ENCODE measurements at places on chromosomes 2 and 18.

DNA sequence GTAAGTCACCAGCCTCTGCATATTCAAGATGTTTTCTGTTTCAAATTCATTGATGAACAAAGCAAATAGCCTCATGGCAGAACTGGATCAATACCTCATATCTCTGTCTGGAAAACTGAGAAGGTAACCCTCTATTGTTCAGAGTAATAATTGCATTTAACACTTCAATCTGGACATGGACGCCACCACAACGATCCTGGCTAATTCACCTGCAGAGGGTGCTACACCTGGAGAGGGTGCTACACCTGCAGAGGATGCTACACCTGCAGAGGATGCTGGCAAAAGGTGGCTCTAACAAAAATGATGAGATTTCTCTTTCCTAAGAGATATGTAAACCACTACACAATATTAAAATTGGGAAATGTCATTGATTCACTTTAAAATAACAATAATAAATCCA, 183.1 kb upstream of the HNRNPA3 start:
- H3K27ac ChIP-seq: no peak overlapping the region
- no peaks in the 10 kb centered on the region for H3K27me3 ChIP-seq
- no peak overlapping the region for H3K4me3 ChIP-seq
- H3K4me1 ChIP-seq: no peaks in the 10 kb centered on the region

- H3K27me3 ChIP-seq: no peaks in the 10 kb centered on the region
- H3K4me3 ChIP-seq: no peak overlapping the region
- no peak overlapping the region for H3K27ac ChIP-seq
Observed at GRCh38 chr2:42639340-42640077, 71.1 kb downstream of the MTA3 start.

- no peak for DNase-seq
- H3K4me3 ChIP-seq: no peak overlapping the region
- no peaks in the 10 kb centered on the region for H3K27me3 ChIP-seq
- H3K27ac ChIP-seq: no peak overlapping the region
- no peaks in the 10 kb centered on the region for H3K36me3 ChIP-seq
- H3K4me1 ChIP-seq: no peaks in the 10 kb centered on the region
Observed at GRCh38 chr2:64380853-64381527, 73.0 kb upstream of the LGALSL start.

- H3K36me3 ChIP-seq: no peaks in the 10 kb centered on the region
- H3K27ac ChIP-seq: no peak overlapping the region
- H3K4me1 ChIP-seq: no peaks in the 10 kb centered on the region
- no peak overlapping the region for H3K4me3 ChIP-seq
- no peak for DNase-seq
- no peaks in the 10 kb centered on the region for H3K27me3 ChIP-seq
Observed at GRCh38 chr18:32301976-32302743, 112.3 kb downstream of the MEP1B start.

- no peaks in the 10 kb centered on the region for H3K4me1 ChIP-seq
- H3K36me3 ChIP-seq: no peaks in the 10 kb centered on the region
- no peaks in the 10 kb centered on the region for H3K27me3 ChIP-seq
- no peak for DNase-seq
- no peak overlapping the region for H3K4me3 ChIP-seq
Observed at GRCh38 chr18:38241736-38242135, 676.1 kb upstream of the CELF4 start.

DNA sequence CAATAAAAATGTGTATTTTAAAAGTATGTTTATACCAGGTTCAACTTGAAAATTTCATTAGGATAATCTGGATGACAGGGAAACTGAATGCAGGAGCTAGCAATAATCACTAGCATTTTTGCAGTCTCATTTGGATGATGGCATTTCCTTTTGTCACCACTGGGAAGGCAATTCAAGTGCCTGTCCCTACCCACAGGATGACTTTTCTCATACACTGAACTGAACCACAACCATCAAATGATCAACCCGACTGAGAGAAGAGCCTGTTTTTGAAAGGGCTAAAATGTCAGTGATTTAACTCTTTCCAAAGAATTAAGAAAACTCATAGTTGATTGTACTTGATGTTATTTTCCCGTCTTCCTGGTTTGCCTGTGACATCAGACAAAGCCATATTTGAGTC, 115.0 kb downstream of the FAM124B start:
- no peak overlapping the region for H3K4me3 ChIP-seq
- no peak for DNase-seq
- H3K27ac ChIP-seq: no peak overlapping the region
- H3K36me3 ChIP-seq: no peaks in the 10 kb centered on the region
- H3K4me1 ChIP-seq: no peaks in the 10 kb centered on the region

GRCh38 chr2:221588306-221588985, 16.3 kb upstream of the EPHA4 start:
- H3K36me3 ChIP-seq: no peaks in the 10 kb centered on the region
- no peak overlapping the region for H3K4me3 ChIP-seq
- H3K27me3 ChIP-seq: no peaks in the 10 kb centered on the region
- no peak overlapping the region for H3K27ac ChIP-seq
- no peaks in the 10 kb centered on the region for H3K4me1 ChIP-seq
- DNase-seq: no peak

GRCh38 chr2:58039170-58039611, 7.4 kb upstream of the VRK2 start:
- H3K4me3 ChIP-seq: no peak overlapping the region
- H3K27ac ChIP-seq: no peak overlapping the region
- no peaks in the 10 kb centered on the region for H3K27me3 ChIP-seq

DNA sequence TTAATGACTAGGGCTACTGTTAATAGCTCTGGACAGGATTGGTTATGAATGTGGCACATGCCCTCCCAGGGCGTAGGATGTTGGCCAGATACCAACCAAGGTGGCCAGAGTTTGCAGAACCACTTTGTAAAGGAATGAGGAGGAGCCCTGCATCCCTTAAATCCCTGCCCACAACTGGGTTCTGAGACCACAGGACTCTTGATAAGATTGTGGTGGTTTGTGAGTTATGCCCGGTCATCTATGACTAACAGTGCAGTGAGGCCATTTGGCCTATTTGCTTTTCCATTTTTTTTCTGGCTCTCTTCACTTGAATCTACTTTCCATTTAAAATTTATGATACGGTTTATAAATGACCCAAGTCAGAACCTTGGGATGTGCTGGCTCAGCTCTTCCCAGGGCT, 294.5 kb downstream of the PRKCE start:
- no peak overlapping the region for H3K4me3 ChIP-seq
- H3K27me3 ChIP-seq: no peaks in the 10 kb centered on the region
- H3K27ac ChIP-seq: no peak overlapping the region
- DNase-seq: no peak
- H3K4me1 ChIP-seq: no peaks in the 10 kb centered on the region
- no peaks in the 10 kb centered on the region for H3K36me3 ChIP-seq

DNA sequence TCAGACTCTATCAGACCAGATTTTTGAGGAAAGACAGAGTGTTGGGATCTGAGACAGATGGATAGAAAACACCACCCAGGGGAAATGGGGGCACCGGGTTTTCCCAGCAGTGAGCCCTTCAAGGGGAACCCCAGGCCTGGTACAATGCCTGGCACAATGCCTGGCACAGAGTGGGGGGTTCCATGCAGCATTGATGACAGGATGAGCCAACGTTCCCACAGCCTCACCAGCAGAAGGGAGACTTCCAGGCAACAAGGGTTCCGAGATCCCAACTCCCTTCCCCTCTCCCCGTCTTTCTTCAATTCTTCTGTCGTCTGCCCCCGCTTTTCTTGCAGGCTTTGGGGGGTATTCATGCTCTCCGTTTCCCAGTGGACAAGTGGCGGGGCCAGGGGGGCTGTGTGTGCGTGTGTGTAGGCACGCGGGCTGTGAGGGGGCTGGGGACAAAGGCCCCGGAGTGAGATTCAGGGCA, 132.1 kb upstream of the HAAO start:
- H3K27me3 ChIP-seq: no peaks in the 10 kb centered on the region
- peaks cover 15% of the 10 kb centered on the region for H3K4me1 ChIP-seq
- H3K27ac ChIP-seq: no peak overlapping the region
- no peaks in the 10 kb centered on the region for H3K36me3 ChIP-seq

DNA sequence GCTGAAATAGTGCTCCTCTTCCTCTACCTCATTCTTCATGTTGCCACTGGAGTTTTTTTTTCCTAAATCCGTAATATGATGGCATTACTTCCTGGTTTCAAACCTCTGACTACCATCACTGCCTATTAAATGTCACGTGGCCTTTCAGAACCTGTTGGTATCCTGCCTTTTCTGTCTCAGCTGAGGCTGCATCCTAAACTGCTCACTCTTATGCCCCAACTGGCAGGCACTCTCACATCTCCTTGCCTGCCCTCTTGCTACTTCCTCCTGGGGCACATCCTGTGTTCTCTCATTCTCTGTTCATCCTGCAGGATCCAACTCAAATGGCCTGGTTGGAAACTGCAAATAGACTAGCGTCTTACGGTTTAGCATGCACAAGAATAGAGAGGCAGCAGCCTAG, 468.1 kb upstream of the FANCL start:
- H3K27me3 ChIP-seq: no peaks in the 10 kb centered on the region
- no peak for DNase-seq
- H3K36me3 ChIP-seq: no peaks in the 10 kb centered on the region
- H3K27ac ChIP-seq: no peak overlapping the region
- no peaks in the 10 kb centered on the region for H3K4me1 ChIP-seq

DNA sequence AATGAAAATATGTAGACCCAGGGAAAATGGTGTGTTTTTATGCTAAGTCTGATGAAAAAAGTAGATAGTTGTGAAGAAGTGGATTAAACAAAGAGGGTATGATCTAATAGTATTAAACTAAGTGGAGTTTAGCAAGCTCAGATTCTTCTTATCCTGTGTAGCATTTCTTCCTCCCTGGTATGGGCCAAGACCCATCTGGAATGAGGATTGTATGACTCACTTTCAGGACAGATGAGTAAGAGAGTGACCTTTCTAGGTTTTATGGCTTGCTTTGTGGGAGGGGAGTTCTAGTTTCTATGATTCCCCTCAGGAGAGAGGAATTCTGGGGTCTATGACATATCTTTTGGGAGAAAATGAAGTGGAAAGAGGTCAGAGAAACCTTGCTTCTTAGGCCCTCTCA, 550.1 kb downstream of the SPAG16 start:
- H3K27ac ChIP-seq: no peak overlapping the region
- H3K36me3 ChIP-seq: no peaks in the 10 kb centered on the region
- DNase-seq: no peak
- H3K27me3 ChIP-seq: no peaks in the 10 kb centered on the region
- H3K4me1 ChIP-seq: no peaks in the 10 kb centered on the region

DNA sequence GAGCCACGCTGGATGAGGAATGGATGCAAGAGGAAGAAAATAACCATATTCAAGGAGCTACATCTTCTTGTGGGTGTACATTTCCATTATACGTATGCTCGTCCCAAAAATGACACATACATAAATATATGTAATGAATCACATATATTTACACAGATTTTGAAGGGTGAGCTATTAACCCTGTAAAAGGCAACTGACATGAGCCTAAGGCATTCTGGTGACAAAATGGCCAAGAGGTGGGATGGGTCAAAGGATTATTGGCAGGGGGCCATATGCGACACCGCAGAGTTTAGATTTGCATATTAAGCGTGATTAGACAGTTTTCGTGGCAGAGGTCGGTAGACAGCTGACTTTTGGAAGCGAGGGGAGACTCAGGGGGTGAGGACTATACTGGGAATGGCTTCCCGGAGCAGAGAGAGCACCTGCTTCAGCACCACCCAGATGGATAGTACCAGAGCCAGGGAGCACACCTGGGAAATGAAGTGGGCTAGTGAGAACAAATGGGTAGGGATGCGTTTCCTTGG, 431 bp upstream of the CNRIP1 start:
- H3K27me3 ChIP-seq: peaks cover 13% of the 10 kb centered on the region
- H3K36me3 ChIP-seq: no peaks in the 10 kb centered on the region
- no peak overlapping the region for H3K27ac ChIP-seq
- peak overlapping the region; percentile 67 for H3K4me3 ChIP-seq
- DNase-seq: no peak
- no peaks in the 10 kb centered on the region for H3K4me1 ChIP-seq

GRCh38 chr2:191610756-191611155, 67.2 kb upstream of the NABP1 start:
- no peak for DNase-seq
- no peak overlapping the region for H3K27ac ChIP-seq
- H3K4me3 ChIP-seq: no peak overlapping the region
- H3K36me3 ChIP-seq: no peaks in the 10 kb centered on the region
- H3K4me1 ChIP-seq: no peaks in the 10 kb centered on the region

GRCh38 chr2:190663348-190663747, 14.5 kb downstream of the NAB1 start:
- no peaks in the 10 kb centered on the region for H3K4me1 ChIP-seq
- H3K27ac ChIP-seq: no peak overlapping the region
- no peaks in the 10 kb centered on the region for H3K27me3 ChIP-seq

DNA sequence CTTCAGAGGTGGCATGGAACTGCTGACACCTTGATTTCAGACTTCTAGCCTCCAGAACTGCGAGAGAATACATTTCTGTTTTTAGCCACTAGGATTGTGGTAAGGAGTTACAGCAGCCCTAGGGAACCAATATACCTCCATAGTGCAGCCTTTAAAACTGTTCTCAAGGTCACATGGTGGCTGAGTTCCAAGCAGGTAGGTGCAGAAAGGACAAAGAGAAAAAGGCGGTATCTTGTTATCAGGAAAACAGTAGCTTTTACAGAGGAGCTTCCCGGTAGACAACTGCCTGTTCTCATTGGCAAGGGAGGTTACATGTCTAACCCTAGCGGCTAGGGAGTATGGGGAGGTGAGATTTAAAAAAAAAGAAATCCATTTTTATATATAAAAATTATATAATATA, 96.2 kb upstream of the BCL2L11 start:
- H3K4me1 ChIP-seq: no peaks in the 10 kb centered on the region
- DNase-seq: no peak
- no peaks in the 10 kb centered on the region for H3K27me3 ChIP-seq
- H3K4me3 ChIP-seq: no peak overlapping the region
- no peaks in the 10 kb centered on the region for H3K36me3 ChIP-seq

GRCh38 chr2:201231781-201232466, 28.4 kb upstream of the CASP8 start:
- no peak overlapping the region for H3K4me3 ChIP-seq
- H3K27ac ChIP-seq: no peak overlapping the region
- no peaks in the 10 kb centered on the region for H3K27me3 ChIP-seq
- H3K4me1 ChIP-seq: no peaks in the 10 kb centered on the region
- H3K36me3 ChIP-seq: no peaks in the 10 kb centered on the region

DNA sequence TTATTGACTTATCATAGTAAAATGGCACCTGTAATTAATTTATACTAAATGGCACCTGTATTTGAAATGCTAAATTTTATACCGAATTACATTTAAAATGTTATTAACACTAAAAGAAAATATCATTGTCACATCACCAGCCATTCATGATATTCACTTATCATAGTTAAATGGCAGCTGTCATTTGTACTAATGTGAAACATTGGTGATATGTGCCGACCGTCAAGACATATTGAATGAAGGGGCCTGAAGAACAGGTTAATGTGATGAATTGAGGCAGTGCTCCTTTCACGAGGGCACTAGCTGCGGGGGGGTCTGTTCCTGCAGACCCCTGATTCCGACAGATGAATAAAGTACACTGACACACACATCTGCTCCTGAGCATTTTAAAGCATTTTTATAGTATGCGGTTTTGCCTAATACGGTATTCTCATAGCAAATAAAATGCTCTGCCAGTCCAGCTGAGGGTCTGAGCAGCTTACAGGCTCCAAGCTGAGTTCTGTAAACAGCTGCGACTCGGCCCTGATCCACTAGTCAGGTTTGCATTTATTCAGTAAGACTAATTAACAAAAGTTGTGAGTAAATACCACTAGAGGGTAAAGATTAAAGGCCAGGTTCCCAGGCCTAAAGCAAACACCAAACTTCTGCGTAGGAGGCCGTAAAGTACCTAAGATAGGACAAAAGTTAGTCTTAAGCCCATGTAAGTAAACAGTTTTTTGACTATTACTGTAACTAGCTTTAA, 593.4 kb upstream of the NETO1 start:
- H3K27ac ChIP-seq: no peak overlapping the region
- no peaks in the 10 kb centered on the region for H3K4me1 ChIP-seq
- no peak for DNase-seq
